ENCODE measurements at places on chromosomes 2 and 18.

DNA sequence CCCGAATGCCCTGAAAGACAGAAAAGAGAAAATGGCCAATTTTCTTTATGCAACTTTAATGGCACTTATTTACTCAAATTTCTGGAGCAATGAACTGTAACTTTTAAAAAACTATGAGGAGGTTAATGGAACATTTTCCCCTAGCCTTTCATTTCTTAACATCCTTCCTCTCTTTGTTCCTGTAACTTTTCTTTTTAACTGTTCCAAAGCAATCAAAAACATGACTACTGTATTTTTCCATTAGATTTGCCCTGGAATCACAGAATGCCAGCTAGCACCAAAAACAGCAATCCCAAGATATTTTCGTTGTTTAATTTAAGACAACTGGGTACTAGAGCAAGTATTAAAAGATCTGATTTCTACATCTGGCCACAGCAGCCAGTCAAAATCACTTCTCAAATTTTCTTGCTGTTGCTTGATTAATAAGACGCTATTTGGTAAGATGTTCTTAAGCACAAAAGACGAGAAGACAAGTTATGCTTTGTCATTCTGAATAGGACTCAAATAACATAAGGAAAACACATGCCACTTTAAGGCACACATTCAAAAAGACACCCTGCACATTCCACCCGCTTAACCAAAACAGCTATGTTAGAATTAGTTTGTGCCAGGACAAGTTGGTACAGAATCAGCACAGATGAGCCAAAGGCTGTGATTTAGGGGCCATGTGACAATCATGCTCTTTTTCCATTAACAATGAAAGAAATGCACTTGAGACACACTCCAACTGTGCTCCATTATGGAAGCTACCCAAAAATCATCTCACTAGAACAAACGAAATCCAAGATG lies 3.6 kb downstream of the STARD7 start:
- DNase-seq: no peak

DNA sequence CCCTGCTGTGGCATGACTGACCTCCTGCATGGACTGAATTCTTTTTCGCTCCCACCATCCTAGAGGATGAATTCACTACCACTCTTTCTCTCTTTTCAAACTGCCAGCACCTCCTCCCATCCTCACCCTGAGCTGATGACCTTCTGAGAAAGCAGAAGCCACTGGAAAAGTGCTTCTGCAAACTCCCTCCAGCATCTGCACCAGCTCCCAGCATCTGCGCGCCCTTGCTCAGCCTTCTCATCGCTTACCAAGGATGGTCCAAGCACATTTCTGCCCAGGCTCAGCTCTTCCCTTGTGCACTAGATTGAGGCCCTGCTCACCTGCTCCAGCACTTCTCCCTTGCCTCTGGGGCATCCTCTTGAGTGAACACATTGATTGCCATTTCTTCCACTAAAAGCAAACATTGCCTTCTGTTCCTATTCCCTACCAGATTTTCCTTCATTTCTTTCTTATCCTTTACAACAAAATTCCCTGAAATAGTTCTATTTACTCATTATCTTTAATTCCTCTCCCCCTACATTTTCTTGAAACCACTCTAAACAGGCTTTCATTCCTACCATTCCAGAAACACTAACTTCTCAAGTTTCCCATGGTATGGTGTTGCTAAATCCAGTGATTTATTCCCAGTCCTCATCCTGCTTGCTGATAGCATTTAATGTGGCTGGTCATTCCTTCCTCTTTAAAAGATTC lies 42.7 kb upstream of the IL1RL1 start:
- DNase-seq: no peak

DNA sequence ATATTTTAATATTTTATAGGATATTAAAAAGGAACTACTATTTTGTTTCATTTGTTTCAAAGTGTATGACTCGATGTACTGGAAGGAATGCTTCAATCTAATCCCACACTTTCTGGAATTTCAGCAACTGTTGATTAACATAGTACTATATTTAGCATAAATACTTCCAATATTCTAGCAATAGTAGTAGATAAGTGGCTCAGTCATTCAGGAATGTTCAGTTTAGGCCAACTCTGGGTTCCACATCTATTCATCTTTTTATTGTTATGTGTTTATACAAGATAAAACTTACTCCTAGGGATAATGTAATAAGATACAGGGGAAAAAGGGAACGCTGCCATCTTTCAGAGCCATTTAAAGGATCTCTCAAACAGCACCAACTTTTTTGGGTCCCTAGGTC lies 22.3 kb upstream of the ORC2 start:
- DNase-seq: no peak

- no peak for DNase-seq
These were observed 34.8 kb downstream of the PPP1R1C start for GRCh38 chr2:182020286-182021070.

DNA sequence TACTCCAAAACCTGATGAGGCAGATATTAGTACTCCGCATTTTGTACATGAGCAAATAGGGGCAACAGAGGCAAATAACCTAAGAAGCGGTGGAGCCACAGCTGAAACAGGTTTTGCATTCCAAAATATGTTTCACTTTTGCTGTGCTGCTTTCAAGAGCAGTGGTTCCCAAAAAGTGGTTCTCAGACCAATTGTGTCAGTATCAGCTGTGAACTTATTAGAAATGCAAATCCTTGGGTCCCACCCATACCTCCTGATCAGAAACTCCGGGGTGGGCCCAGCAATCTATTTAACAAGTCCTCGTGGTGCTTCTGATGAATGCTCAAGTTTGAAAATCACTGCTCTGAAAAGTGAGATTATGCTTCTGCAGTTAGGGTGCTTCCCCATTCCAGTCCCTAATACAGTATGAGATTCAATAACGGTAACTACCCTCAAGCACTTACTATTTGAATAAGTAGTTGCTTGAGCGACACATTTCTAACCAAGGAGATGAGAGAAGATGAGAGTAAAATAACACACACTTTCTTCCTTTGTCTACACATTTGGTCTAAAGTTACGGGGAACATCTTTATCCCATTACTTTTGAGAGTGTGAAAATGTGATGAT lies 17.8 kb upstream of the TCF4 start:
- no peak for DNase-seq

GRCh38 chr2:172084395-172084644 lies 987 bp upstream of the DLX1 start:
- DNase-seq: no peak

GRCh38 chr2:178796079-178796677 lies 11.0 kb downstream of the TTN start:
- DNase-seq: no peak

DNA sequence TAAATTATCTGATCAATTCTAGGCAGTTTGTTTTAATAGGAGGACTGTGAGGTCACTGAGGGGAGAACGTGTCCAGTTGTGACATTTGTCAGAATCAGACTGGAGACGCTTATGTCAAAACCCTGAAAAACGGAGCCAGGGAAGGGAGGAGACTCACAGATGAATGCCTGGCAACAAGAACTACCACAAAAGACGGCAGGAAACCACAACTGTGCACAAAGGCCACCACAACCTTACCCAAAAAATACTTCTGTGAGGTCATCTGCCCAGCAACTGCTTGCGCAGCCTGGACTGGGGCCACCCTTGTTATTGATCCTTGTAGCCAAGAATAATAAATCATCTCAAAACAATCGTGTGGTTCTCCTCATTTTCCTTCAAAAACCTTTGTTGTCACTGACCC lies 173.0 kb upstream of the ALKAL2 start:
- DNase-seq: no peak

DNA sequence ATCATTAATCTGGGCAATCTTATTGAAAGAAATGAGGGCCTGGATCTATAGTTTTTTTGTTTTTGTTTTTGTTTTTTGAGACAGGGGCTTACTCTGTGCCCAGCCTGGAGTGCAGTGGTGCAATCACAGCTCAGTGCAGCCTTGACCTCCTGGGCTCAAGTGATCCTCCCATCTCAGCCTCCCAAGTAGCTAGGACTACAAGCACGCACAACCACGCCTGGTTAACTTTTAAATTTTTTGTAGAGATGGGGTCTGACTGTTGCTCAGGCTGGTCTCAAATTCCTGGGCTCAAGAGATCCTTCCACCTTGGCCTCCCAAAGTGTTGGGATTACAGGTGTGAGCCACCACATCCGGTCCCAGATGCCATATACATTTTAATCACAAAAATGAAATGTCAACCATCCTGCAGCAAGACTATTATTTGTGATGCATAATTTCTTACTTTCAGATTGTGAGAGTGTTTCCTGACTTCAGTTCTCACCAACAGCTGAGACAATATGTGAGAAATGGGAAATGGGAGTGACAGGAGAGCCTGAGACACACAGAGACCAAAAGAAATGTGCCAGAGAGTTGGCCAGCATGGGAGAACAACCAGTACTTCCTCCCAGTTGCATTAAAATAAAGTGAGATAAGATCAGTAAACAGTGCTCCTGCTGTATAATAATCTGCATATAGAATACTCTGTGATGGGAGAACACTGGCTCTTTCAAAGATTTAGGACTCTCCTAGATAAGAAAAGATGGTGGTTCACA lies 87.6 kb downstream of the METTL8 start:
- no peak for DNase-seq

DNA sequence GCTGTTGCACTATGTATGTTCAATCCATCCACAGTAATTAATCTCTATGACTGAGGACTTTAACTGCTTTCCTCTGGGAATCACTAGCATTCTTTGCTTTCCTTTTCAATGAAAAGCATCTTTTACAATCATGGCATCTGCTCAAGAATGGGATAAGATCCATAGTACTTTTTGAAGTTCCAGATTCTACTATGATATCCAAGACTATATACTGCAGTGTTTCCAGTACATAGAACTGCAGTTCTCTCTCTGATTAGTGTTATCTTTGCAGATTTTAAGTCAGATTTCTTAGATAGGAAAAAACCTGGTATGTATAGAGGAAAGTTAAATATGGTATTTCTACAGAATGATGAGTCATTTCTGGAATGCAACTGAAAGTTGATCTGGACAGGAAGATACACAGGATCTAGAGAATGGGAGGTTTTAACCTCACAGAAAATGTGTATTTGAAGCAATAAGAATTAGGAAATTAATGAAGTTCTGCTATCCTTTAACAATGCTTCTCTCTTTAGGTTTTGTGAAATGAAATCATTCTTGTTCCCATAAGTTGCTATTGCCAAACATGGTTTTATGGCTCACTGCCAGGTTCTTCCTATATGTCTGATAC lies 670.7 kb downstream of the ERBB4 start:
- no peak for DNase-seq

DNA sequence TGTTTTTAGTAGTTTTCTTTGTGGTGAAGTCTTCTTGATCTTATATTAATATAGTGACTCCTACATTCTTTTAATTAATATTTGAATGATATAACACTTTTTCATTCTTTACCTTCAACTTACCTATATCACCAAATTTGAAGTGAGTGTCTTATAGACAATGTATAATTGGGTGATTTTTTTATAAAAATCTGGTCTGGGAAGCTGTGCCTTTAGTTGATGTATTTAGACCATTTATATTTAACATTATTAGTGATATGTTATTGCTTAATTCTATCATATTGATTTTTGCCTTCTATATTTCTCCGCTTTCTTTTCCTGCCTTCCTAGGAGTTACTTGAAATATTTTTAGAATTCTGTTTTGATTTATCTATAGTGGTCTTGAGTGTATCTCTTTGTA lies 16.4 kb downstream of the TMEM182 start:
- no peak for DNase-seq

GRCh38 chr2:19435815-19436214 lies 77.4 kb upstream of the OSR1 start:
- no peak for DNase-seq

DNA sequence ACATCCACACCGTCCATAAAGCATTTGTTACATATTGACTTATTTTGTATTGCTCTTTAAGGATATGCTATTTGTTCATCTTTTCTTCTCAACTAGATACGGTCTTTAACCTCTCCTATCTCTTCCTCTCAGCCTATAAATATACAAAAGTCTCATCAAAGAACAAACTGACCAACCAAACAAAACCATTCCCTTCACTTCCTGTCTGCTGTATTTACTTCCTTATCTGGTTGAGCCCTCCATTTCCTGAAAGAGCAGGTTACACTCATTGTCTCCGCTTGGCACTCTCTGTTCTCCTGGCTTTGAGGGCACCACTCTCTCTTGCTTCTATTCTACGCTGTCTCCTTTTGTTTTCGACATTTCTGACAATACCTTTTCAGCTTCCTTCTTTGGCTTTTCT lies 431.9 kb upstream of the TCF4 start:
- no peak for DNase-seq

DNA sequence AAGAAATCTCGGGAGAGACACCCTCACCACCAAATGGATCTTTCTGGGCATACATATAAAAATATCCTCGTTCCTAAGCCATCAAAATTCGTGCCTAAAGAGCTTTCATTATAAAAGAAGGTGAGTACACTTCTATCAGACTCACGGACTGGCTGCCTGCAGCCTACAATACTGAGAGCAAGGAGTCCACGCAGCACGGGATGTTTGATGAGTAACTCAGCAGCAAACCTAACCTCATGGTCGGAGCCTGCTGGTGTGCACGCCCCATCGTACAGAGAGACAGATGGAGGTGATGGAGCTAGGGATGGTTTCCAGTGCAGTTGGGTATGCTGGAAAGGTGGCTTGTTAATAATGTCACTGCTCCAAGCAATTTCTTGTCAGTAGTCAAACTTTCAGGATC lies 256.2 kb downstream of the FIGN start:
- DNase-seq: no peak

DNA sequence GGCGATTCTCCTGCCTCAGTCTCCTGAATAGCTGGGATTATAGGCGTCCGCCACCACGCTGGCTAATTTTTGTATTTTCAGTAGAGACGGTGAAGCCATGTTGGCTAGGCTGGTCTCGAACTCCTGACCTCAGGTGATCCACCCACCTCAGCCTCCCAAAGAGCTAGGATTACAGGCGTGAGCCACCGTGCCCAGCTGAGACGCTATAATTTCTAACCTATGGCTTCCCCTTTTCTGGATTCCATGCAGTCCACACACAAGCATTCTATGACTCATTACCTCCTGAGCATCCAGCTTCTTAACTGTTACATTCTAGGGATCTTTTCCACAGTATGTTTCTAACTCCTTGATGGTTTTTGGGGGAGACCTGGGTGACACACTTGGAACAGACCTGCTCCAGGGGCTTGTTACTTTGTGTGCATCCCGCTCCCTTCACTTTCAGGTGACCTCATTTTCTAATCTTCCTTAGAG lies 11.8 kb upstream of the KCMF1 start:
- no peak for DNase-seq

DNA sequence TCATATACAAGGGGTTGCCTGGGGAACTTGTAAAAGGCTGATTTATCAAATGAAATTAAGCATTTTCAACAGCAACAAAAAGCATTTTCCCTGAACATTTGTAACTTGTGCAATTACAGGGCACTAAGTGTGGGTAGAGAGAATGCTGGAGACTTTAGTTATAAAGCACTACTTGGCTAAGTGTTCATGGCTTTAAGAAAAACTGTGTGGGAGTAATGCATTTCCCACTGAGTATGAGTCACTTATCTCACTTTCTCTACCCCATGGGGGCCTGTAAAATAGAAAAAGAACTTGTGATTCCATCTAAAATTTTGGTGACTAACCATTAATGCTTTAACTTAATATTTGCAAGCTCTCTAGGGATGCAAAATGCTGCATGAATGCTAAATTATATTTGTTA lies 193.4 kb downstream of the CCDC102B start:
- no peak for DNase-seq
